ENCODE measurements at places on chromosomes 5 and 9. TPM values are rescaled to one million over a fixed set of nuclear protein-coding genes. Genes with fewer than 3 reads are reported as not detected.

The CATSPER3 gene
- under 0.01 TPM for total RNA-seq

The MPDZ gene
- total RNA-seq, result 14.0 TPM

The KCTD16 gene
- under 0.01 TPM for total RNA-seq

The OLFML2A gene
- total RNA-seq, result 6.3 TPM

The GMCL2 gene
- total RNA-seq, result not detected

The OGN gene
- not detected for total RNA-seq

The EMB gene
- 40.8 TPM for total RNA-seq

The HTR4 gene
- not detected for total RNA-seq

The OR13C3 gene
- total RNA-seq, result not detected

The CCL27 gene
- total RNA-seq, result not detected

The PDE8B gene
- total RNA-seq, result not detected

The STXBP1 gene
- total RNA-seq, result 7.9 TPM

The ORM2 gene
- not detected for total RNA-seq

The NEUROG1 gene
- total RNA-seq, result not detected

The YTHDC2 gene
- 21.5 TPM for total RNA-seq

The ADAMTS6 gene
- 5.9 TPM for total RNA-seq

The HINT1 gene
- 344 TPM for total RNA-seq

The TDRD7 gene
- total RNA-seq, result 4.4 TPM

The SLC6A3 gene
- not detected for total RNA-seq

Measured in bronchial epithelial cell (primary cell).